ENCODE measurements at places on chromosomes 13 and 19.

- no peak for DNase-seq
Measured at GRCh38 chr13:113854238-113855011, 9.5 kb downstream of the GAS6 start.

DNA sequence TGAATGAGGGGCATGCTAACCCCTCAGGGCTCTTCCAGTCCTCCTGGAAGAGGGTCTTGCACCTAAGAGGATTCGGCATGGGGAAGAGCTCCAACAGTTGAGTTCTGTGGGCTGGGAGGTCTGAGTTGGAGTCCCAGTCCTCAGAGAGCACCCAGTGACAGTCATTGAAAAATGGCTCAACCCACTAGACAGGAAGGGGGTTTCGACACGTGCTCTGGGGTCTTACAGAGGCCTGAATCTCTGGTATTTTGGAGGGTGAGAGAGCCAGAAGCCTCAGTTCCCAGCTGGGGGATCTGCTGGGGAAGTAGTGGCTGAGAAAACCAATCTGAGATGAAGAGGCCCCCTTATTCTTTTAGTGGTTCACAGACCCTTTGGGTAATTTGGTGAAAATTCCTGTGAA lies 9.0 kb downstream of the PTH2 start:
- no peak for DNase-seq

GRCh38 chr13:111630406-111630805 lies 310.0 kb downstream of the TEX29 start:
- no peak for DNase-seq

DNA sequence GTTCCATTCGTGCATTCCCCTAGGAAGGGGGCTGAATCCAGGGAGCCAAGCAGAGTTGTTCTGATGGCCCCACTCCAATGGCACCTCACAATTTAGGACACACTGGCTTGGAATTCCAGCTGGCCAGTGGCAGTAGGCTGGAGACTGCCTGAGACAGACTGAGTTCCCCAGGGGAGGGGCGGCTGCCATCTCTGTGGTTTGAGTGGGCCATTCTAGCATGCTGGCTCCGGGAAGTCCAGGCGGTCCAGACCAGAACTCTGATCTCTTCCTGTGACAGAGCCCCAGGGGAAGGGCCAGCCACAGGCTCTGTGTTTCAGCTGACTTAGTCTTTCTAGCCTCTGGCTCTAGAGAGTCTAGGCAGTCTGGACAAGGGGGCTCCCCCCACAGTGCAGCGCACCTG lies 29.5 kb upstream of the SLC7A1 start:
- no peak for DNase-seq

DNA sequence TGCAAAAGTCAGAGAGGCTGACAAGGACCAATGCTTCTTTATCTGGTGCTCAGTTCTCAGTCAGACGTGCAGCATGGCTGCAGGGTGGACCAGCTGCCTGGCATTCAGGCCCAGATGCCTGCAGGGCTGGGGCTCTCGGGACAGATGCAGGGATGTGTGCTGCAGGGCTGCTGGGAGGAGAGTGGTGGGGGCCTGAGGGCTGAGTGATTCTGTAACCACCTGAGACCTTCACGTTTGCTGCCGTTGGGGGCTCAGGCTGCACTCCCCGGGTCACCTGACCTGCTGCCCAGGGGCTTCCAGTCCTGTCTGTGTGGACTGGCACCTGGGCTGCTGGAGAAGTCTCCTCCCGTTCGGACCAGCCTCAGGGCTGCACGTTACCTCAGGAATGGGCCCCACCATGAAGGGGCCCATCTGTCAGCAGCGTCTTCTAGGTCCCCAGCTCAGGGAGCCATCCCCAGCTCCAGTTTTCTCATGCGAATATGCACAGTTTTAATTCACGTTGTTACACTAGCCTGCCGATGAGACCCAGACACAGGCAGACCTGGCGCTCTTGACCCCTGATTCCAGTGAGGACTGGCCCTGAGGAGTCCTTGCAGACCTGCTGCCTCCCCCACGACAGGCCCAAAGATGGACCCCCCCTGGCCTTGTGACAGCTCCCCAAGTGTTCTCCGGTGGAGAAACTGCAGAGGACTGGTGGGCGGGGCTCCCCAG lies 16.9 kb downstream of the KCTD15 start:
- DNase-seq = no peak

DNA sequence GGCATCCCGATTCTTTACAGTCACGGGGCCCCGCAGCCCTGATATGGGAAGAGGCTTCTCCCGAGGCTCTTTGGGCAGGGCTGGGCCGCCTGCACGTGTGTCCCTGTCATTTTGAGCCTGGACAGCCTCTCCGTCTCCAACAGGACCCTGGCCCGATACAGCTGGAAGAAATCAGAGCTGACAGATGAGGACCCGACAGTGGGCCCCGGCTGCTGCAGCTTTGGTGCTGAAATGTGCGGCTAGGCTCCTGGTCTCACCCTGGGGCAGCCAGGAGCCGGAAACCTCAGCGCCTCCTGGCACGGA lies 3.2 kb downstream of the PIAS4 start:
- no peak for DNase-seq

DNA sequence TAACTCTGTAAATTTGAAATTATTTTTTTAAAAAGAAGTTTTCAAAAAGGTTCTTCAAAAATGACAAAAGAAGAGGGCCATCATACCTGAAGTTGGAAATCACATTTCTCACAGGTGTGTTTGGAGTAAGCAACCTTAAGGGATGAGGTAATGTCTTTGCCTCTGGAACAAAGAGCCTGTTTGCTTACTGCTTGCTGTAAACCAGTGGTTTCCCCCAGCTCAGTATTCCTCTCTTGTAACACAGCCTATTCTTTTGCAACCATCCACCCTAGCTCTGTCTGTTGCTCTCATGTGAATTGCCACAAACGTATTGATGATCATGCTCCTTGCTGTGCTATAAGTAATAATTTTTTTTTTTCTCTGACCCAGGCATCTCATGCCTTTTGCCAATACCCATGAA lies 38.1 kb downstream of the UCHL3 start:
- DNase-seq = no peak

DNA sequence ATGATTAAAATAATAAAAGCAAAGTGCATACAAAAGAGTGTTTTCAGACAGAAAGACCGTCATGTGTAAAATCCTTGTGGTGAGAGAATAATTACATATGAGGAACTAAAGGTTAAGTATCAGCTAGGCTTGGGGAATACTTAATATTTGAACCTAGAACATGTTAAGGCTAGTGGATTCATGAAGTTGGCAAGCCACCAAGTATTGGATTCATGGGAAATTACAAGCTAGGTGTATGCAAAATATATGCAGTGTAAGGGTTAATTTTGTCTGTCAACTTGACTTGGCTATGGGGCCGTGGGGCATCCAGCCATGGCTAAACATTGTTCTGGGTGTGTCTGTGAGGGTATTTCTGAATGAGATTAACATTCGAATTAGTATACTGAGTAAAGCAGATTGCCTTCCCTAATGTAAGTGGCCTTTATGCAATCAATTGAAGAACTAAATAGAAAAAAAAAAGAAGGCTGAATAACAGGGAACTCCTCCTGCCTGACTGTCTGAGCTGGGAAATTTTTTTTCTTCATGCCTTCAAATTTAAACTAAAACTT lies 533.5 kb upstream of the KLF12 start:
- no peak for DNase-seq

- no peak for DNase-seq
Measured at GRCh38 chr13:85685436-85685835, 113.8 kb downstream of the SLITRK6 start.
